ENCODE measurements at places on chromosomes 2 and 18.

GRCh38 chr2:10208736-10209135, 86.2 kb downstream of the RRM2 start:
- DNase-seq = no peak

DNA sequence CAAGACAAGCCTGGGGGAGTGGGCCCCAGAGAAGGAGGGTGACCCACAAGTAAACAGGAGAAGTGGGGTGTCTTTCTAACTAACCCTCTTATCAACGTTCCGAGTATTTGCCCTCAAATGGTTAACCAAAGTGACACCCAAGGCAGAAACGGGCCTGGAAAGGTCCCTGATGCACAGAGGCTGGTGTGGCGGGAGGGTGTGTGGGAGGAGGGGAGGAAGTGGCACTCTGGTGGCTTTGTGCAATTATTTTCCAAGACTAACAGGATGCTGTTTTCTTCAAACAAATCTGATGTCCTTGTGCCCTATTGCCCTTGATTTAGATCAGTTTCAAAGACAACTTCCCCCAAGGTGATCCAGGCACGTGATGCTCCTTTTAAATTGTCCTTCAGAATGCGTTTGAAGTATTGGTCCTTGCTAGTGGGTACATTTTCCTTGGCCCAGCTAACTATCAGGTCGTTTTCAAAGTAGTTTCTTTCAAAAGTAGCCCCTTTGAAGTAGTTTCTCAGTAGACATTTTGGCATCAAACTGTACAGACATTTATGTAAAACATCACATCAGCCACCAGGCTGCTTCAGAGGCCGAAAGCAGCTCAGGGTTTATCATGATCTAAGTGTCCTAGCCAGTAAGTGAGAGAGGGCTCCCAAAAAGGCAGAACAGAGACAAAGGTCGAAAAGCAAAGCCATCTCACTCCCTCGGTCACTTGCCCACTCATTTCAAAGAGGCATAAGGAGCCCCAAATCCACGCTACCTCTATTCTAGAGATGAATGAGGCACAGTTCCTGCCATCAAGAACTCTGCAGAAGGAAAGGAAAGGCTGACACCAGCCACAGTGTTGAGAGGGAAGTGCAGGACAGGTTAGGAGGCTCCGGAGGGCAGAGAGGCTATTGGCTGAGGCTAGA, 371.1 kb upstream of the ID2 start:
- DNase-seq = no peak

GRCh38 chr2:236830926-236831325, 254.8 kb upstream of the COPS8 start:
- no peak for DNase-seq

DNA sequence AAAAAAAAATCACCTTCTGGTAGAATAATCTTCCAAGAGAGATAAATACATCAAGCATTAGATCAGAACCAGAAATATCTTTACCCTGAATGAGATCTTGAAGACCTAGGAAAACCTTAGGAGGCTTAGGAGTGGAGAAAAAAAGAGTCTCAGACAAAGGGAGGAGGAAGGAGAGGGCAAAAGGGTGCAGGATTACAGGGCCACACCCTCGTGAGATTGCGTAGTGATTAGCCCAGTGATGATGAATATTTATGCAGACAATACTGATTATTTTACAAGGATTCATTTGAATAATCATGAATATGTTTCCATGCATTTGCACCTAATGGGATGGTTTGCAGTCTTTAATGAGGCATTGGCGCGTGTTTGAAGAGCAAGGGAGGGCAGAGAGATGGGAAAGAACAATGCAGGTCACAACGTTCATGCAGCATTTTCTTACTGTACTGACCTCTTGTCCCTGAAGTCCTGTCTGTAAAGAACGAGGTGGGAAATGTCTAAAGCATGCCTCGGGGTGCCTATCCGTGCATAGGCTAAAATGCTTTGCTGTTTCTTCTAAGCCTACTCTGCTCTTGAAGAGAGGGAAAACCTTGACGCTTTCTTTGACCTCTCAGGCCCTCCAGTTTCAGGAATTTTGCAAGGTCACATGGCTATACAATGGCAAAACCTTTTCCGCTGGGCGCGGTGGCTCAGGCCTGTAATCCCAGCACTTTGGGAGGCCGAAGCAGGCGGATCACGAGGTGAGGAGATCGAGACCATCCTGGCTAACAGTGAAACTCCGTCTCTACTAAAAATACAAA, 18.6 kb upstream of the ZNF532 start:
- no peak for DNase-seq

GRCh38 chr2:115162494-115163293, 720.3 kb downstream of the DPP10 start:
- no peak for DNase-seq

- DNase-seq = no peak
These were observed 889.3 kb upstream of the CELF4 start for GRCh38 chr18:38454764-38455469.

DNA sequence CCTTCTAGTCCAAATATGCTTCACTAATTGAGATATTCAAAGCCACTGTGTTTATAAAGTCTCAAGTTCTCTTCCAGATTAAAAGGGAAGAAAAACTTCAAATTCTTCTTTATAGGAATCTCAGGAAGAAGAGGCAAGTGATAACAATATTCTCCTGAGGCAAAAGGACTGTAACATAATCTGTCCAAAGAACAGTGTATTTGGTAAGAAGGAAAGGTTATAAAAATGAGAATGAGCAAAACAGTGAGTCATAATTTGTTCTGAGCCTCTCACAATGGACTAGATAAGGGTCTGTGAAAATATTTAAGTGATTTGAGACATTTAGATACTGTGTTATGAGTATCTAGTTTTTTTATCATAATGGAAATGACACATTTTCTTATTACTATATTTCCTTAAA, 44.3 kb downstream of the SNRPD1 start:
- no peak for DNase-seq

DNA sequence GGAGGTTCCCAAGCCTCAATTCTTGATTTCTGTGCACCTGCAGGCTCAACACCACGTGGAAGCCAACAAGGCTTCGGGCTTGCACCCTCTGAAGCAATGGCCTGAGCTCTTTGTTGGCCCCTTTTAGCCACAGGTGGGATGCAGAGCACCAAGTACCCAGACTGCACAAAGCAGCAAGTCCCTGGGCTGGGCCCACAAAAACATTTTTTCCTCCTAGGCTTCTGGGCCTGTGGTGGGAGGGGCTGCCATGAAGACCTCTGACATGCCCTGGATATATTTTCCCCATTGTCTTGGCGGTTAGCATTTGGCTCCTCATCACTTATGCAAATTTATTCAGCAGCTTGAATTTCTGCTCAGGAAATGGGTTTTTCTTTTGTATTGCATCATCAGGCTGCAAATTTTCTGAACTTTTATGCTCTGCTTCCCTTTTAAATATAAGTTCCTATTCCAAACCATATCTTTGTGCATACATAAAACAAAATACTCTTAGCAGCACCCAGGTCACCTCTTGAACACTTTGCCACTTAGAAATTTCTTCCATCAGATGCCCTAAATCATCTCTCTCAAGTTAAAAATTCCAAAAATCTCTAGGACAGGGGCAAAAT, 9.0 kb upstream of the MATN3 start:
- DNase-seq = no peak

DNA sequence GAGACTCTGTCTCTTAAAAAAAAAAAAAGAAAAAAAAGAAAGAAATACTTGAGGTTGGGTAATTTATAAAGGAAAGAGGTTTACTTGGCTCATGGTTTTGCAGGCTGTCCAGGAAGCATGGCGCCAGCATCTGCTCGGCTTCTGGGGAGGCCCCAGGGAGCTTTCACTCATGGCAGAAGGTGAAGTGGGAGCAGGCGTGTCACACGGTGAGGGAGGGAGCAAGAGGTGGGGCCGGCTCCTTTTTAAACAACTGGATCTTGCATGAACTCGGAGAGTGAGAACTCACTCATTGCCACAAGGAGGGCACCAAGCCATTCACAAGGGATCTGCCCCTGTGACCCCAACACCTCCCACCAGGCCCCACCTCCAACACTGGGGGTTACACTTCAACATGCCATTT, 30.6 kb downstream of the CYP26B1 start:
- DNase-seq = no peak

DNA sequence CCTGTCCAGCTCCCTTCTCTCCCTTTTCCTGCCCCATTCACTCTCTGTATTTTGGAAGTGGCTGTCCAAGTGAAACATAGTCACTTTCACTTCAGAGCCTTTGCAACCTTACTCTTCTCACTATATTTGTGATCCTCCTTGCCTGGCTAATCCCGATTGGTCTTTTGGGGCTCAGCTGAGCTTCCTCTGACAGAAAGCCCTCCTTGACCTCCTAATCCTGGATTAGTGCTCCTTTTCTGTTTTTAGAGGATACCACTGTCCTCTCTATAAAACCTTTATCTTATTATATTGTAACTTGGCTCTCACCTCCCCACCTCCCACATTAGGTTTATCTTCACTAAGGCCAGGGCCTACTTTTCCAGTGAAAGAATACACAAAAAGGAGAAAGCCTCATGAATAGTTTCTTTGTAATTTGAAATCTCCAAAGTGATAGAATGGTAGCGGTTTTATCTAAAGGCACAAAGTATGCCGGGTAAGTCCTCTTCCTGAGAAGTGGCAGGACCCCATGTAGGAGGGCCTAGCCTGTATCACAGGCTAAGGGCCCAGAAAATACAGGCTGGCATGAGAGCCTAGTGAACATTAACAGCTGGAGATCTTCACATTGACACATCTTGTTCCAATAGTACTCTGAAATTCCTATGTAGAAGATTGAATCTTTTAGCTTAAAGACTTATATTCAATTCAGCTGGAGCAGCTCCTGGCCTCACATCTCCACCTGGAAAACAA, 83.1 kb upstream of the GAREM1 start:
- DNase-seq = no peak

GRCh38 chr2:109425411-109425810, 188.4 kb downstream of the SEPTIN10 start:
- DNase-seq = no peak

DNA sequence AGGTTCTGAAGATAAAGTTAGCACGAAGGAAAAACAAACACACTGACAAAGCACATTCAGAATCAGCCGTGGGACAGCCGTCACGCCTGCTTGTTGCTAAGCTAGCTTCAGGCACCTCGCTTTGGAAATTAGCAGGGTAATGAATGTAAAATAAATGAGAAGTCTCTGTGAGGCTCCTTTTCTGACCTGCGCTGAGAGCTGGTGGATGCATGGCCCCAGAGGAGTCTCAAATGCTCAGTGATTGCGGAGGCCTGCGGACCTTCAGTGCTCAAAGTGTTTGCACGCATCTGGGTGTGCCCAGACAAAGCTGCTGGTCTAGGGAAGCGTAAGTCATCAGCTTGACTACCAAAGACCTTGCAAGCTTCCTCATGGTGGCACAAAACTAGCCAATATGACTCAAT, 50.6 kb downstream of the CD8B2 start:
- no peak for DNase-seq
